ENCODE measurements at places on chromosomes 5 and 9.

GRCh38 chr5:141135030-141135717, at the start of gene PCDHB5:
PCDHB5 (plus strand) TSS chr5:141135206; CDS start chr5:141135435, 229 bp downstream.
- DNase-seq: peak; percentile 35

DNA sequence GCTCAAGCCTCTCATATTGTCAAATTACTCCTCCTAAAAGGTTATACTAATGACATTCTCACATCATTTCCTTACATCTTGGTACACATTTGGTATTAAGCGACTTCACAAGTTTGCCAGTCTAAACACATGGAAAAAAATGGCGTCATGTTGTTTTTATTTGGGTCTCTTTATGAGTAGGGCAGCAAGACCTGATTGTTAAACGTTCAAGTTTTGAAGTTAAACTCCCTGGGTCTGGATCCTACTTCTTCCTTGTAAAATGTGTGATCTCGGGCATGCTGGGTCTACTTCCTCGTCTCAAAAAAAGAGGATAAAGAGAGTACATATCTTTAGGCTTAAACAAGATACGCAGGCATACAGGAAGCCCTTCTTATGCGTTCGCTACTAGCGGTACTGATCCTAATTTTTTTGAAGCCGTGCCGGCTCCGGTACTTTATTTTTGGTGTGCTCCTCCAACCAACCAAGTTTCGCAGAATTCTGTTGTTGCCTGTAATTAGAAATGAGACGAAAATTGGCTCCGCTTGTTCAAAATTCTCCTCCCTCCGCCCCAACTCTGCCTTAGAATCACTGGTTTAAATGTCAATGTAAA, 596 bp upstream of the CDC37L1 start:
- peak; percentile 74 for DNase-seq

GRCh38 chr5:14156650-14157492, 13.7 kb downstream of the TRIO start:
- peak; percentile 83 for DNase-seq

- DNase-seq: peak; percentile 62
These were observed 33.9 kb downstream of the TRIP13 start for GRCh38 chr5:926417-927171.

DNA sequence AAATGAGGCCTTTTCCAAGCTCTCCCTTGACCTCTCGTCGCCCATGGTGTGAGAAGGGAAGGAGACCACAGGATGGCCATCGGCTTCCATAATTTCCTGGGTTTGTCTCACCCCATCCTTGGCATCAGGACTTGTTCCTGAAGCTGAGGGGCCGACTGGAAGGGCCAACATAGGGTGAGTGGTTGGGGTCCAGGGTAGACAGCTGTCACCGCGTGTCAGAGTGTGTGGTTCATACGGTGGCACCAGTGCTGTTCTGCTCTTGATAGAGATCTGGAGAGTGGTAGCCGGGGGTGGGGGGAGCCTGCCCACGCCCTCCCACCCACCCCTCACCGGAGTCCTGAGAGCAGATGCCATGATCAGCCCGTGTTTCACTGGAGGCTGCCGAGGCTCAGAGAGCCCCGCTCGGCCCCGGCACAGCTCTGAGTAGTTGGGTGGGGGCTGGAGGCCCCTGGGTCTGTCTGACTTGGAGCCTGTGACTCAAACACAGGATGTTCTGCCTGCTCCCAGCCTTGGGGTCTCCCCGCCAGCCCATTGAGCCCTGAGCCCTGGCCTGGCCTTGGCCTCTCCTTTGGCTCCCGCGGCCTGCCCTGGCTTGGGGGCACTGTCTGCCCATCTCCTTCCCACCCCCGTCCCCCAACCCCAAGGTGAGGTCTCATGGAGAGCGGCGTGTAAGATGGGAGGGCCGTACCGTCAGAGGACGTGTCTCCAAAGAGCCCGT, 53.1 kb upstream of the IER5L start:
- no peak for DNase-seq

GRCh38 chr5:62299600-62299999, 6.4 kb upstream of the KIF2A start:
- no peak for DNase-seq

GRCh38 chr5:95777441-95777840, 45.1 kb downstream of the GLRX start:
- no peak for DNase-seq

GRCh38 chr9:78292026-78292425, 4.9 kb upstream of the PSAT1 start:
- no peak for DNase-seq

GRCh38 chr9:93087971-93088655, 7.9 kb upstream of the CARD19 start:
- DNase-seq: no peak

DNA sequence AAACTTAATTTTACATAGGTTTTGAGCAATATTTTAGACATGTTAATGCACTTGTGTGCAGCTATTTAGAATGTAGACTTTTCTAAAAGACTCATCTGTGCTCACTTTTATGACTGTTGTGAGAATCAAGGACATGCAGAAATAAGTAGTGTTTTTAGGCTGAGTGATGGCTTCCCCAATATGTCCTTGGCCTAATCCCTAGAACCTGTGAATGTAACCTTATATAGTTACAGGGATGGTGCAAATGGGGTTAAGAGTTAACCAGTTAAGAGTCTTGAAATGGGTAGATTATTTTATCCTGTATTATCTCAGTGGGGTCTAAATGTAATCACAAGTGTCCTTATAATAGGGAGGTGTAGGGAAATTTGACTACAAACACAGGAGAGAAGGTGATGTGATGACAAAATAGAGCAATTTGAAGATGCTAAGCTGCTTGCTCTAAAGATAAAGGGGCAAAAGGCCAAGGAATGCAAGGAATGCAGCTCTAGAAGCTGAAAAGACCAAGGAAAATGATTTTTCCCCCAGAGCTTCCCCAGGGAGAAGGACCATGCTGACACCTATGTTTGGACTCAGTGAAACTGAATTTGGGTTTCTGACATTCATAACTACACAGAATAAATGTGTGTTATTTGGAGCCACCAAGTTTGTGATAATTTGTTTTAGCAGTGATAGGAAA, 298.0 kb upstream of the PAPPA start:
- DNase-seq: no peak

DNA sequence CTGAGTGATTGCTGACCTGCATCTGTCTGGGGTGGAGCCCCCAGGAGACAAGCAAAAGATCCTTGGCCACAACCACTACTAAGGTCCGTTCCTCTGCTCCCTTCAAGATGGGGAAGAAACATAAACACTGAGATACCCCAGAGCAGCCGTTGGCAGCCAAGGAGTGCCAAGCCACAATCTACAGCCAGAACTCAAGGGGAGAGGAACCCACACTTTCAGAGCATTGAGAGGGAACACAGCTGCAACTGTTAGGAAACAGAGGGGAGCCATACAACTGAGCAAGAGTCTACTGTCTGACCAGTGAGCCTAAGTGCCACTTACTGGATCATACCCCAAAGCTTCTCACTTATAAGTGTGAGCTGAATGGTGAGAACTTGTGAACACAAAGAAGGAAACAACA, 44.6 kb upstream of the ADRB2 start:
- peak; percentile 68 for DNase-seq

GRCh38 chr9:27303219-27303618, 6.3 kb upstream of the EQTN start:
- no peak for DNase-seq

DNA sequence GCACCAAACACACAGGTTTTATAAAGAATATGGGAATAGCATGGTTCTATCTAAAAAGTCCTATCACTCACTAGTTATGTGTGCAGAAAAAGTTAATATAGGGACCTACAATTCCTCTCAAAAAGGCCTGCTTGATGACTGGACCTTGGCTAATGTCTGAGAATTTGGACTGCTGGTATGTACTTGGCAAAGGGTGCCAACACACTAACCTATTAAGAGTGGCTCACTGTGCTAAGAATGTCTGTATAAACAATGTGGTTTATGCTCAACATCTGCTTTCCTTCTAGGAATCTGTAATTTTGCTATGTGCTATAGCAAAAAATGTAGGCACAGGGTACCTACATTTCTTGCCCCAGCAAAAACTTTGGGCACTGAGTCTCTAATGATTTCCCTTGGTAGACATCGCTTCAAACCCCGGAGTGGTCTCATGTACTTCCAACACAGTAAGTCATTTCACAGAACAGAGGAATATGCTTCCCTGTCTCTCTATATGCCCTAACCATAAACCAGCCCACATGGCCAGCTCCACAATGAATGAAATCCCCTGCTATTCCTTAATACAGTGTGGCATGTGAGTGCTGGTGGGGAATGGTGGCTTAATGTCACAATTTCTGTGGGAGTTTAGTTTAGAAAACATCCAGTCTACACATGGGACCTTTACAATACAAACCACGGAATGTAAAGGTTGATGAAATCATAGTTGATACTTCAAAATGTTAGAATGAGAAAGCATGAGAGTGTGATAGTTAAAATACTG, 101.7 kb downstream of the UBAP2 start:
- DNase-seq: no peak

DNA sequence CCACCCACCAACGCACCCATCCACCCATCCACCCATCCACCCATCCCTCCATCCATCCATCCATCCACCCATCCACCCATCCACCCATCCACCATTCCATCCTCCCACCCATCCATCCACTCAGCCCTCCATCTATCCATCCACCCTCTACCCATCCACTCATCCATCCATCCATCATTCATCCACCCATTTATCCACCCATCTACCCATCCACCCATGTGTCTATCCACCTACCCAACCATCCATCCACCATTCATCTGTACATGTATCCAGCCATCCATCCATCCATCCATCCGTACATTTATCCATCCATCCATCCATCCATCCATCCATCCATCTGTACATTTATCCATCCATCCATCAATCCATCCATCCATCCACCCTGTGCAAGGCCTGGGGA, 11.1 kb upstream of the VAV2 start:
- no peak for DNase-seq

- no peak for DNase-seq
These were observed 1506.8 kb upstream of the WWC1 start for GRCh38 chr5:166784545-166785078.

- DNase-seq: no peak
These were observed 88.9 kb upstream of the BNC2 start for GRCh38 chr9:16959391-16959790.

DNA sequence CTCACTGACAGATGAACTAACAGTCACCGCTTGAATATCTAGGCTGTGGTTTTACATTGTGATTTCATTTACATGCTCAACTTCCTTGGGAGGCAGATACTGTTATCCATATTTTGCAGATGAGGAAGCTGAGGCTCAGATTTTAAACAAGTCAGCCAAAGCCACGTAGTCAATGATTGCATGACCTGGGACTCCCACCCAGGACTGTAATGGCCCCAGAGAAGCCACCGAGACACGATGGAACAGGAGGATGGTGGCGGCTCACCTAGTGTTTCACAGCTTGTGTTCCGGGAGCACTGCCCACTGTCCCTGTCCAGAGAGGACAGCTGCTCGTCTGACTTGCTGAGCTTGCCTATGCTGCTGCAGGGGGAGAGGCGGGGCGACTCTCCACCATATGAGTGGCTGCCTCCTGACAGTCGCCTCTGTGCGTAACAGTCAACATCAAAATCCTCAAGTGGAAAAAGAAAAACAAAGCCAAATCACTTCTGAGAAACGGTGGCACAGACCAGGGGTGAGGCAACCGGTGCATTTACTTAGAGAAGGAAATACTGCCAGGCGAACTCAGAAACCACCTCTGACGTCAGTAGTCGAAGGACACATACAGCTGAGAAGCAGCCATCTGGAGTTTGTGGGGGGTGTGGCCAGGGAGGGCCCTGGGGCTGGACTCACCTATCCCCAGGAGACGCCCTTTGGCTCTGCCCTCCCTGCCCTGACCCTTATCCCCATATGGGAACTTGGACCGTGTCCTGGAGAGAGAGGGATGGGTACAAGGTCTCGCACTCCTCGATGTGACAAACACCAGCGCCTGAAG, 82.5 kb downstream of the PRRT1B start:
- DNase-seq: peak; percentile 61

DNA sequence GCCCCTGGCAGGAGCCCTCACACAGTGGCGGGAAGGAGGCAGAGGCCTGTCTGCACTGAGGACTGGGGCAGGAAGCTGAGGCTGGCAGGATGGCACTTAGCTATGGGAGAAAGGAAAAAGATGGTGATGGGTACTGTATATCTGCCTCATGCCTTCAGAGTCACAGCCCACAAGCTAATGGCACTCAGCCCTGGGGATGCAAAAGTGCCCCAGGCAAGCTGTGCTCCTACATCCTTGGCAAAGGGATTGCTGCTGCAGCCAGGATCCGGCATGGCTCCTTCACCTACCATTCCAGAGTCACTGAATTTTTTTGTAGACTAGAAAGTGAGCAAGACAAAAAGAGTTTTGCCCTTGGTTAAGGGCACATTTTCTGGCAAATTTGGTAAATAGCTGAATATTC, 8.7 kb downstream of the ACSL6 start:
- no peak for DNase-seq

- no peak for DNase-seq
These were observed 16.8 kb downstream of the FRMD3 start for GRCh38 chr9:83521411-83521810.

DNA sequence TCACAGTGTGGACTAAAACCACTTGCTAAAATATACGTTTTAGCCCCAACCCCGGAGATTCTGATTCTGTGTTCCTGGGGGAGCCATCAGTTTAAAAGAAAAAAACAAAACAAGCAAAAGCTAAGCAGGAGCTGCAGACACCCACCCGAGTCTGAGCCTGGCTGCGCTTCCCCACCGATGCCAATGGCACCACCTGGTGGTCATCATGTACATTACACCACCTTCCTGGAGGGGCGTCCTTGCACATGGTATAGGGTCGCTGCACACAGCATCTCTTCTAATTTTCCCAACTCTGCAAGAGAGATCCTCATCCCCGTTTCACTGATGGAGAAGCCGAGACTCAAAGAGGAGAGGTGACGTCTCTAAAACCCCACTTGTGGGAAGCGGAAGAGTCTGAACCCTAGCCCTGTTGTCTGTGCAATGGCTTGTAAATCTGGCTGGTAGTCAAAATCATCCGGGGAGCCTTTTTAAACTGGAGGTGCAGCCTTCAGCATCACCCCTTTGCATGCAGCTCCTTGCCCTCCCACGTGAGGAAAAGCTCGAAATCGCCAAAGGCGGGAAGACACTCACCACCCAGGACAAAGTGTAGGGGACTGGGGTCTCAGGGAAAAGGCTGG, 23.1 kb upstream of the CNOT6 start:
- peak; percentile 78 for DNase-seq

DNA sequence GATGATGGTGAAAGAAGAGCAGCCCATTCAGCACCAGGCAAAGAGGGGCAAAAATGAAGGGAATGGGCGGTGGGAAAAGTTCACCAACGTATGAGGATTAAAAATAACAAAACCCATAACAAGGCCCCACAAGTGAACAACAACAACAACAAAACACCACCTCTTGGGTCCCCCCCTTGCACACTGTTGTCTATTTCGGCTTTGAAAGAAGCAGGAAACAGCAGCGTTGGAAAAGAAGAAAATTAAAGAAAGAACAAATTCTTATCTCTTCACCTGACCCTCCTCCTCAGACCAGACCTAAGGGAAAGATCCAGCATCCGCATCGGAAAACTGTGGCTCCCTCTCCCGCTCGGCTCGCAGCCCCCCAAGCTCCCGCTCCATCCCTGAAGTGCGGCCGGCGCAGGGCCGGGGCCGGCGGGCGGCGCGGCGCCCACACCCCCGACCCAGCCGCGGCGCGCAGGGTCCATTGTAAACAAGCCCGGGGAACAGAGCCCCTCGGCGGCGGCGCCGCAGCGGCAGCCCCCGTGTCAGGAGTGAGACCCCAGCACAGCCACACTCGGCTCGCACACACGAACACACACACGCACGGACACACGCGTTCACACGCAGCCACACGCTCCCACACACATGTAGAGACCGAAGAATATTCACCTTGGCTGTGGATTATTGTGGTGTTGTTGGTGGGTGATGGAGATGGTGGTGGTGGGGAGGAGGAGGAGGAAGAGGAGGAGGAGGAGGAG, 535 bp downstream of the RFX3 start:
- DNase-seq: no peak

Data from hematopoietic multipotent progenitor cell treated with erythropoietin and hydrocortisone succinate and interleukin-3 and kit ligand, for 4 days (in vitro differentiated cells).